ENCODE measurements at places on chromosomes 13 and 19. TPM values are rescaled to one million over a fixed set of nuclear protein-coding genes. Genes with fewer than 3 reads are reported as not detected.
A peak's percentile ranks its signal among the peaks of the same experiment; 100 is the strongest.

- no peak for DNase-seq
Observed at GRCh38 chr13:32135056-32135390, 103.4 kb downstream of the FRY start.

FLT1 gene
- under 0.01 TPM for total RNA-seq

ARID3A gene
- total RNA-seq: 21.7 TPM

ZNF565 gene
- total RNA-seq: 6.9 TPM

ACTMAP gene
- 1.5 TPM for total RNA-seq

- DNase-seq: no peak
Observed at GRCh38 chr19:54696117-54696548, 28.1 kb upstream of the KIR3DL3 start.

CYSLTR2 gene
- total RNA-seq: under 0.01 TPM

- DNase-seq: no peak
Observed at GRCh38 chr19:54803410-54803809, at the start of gene KIR2DL4. KIR2DL4 (plus strand) TSS chr19:54803610; CDS start chr19:54803652, 42 bp downstream.

DNA sequence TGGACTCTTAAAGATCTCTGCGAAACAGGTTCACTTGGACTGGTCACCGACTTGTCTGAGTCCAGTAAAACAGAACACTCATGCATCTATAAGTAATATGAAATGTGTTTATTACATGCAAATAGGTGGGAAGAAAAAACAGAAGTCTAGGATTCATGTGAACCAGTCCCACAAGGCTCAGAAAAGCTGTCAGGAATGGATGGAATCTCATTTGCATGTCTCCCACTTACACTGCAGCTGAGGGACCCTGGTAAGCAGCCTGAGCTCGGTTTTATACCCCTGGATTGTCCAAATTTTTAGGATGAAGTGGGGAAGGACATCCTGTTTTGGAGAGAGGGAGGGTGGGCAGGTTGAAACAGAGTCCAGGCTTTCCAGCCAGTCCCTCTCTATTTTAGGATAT, 1545.1 kb upstream of the PCDH20 start:
- DNase-seq: no peak

PGLYRP2 gene
- total RNA-seq: not detected

DNA sequence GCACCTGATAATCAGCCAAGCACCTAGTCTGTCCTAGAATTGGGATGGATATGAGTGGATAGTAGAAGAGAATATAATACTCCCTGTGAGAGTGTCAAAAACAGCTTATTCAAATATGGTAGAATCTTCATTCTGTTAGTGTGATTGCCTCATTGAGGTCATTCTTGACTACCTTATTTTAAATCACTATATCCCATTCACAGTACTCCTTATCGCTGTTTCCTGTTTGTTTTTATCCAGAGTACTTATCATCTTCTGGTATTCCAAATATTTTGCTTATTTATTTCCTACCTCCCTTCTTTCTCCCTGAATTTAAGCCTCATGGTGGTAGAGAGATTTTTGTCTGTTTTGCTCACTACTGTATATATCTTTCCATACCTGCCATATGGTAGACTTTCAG, 9.9 kb downstream of the NDFIP2 start:
- no peak for DNase-seq

CRX gene
- not detected for total RNA-seq

C19orf85 gene
- not detected for total RNA-seq

- DNase-seq: no peak
Observed at GRCh38 chr19:28829762-28830161, 383.2 kb downstream of the UQCRFS1 start.

DNA sequence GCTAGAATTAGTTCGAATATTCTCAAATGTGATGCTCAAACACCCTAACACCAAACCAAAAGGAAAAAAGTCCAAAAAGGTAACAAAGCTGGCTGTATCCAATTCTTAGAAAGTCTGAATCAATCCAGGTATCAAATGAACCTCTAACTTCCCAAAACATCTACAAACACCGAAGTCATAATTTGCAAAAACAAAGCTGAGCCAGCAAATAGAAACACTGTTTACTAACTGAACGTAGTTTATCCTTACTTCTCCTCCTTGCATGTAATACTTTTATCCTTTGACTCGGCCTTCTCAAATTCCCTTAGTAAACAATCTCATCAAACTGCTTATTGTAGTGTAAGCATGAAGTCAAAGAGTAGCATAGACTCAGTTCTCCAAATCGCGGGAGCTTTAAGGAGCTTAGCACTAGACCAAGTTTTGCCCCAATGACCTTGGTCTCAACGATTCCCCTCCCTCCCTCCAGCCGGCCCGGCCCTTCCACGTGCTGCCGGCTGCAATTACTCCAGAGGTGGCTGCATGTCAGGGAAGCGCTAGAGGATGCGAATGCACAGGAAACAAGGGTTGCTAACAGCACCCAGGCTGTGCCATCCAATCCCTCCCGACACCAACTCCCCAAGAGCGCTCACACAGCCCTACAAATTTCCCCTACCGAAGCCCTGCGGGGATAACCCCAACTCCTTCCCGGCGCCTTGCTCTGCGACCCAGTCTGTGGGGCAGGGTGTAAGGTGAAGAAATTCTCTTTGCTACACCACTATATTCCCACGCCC, 693 bp downstream of the XPO4 start:
- DNase-seq: peak; percentile 73

- no peak for DNase-seq
Observed at GRCh38 chr19:19372656-19373416, 32.6 kb upstream of the GATAD2A start.

C1QTNF9B gene
- not detected for total RNA-seq

DNA sequence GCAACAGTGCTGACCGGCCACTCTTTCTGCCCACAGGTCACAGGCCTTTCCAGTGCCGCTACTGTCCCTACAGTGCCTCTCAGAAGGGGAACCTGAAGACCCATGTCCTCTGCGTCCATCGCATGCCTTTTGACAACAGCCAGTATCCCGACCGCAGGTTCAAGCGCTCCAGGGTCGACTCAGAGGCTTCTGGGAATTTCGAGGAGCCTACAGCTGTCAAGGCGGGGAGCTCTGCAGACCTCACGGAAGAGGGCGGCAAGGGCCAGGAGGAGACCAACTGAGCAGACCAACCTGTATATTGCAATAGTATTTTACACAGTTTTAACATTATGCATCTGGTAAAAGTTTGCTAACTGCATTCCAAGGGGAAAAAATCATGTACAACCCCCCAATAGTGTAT, 338.5 kb downstream of the ZNF536 start:
- DNase-seq: no peak

- DNase-seq: no peak
Observed at GRCh38 chr19:9166846-9167245, 11.9 kb upstream of the OR7D2 start.

DNA sequence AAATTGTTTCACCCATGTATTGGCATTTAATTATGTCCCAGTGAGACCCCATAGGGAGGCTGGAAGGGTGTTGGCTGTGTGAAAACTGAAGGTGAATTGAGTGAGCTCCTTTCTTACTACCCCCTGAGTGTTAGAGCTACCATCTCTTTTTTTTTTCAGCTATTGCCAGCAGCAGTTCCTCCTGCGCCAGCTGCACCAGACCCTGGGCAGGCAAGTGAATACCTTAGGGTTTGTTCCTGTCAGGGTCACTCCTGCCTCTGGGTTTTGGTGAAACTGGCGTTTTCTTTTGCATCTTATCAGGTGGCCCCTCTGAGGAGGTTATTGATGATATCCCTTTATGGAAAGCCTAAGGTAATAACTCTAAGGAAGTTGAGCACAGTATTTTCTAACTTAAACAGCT, 25.5 kb downstream of the CEACAM8 start:
- DNase-seq: no peak

DNA sequence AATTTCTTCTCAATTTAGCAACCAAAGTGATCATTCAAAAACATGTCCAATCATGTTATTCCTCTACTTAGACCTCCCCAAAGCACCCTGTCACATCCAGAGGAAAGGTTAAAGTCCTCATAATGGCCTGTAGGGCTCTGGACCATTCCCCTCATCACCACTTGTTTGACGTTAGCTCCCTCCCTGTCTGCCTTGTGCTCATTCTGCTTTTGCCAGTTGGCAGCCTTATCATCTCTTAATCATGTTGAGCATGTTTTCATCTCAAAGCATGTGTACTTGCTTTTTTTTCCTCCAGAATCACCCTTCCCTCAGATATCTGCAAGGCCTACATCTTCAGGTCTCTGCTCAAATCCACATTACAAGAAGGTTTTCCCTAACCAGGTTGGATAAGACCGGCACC, 25.9 kb downstream of the UBAC2 start:
- no peak for DNase-seq

MTUS2 gene
- total RNA-seq: 0.36 TPM

Measured in osteoblast (primary cell).